Stimulated activated naive CD8-positive, alpha-beta T cell treated with anti-CD3 and anti-CD28 coated beads, Interleukin-15, Interleukin-2, amounts not matched to agents 100 U/mL and 50 U/mL, for 24 hours (primary cell): ENCODE measurements at places on chromosomes 5 and 9.

DNA sequence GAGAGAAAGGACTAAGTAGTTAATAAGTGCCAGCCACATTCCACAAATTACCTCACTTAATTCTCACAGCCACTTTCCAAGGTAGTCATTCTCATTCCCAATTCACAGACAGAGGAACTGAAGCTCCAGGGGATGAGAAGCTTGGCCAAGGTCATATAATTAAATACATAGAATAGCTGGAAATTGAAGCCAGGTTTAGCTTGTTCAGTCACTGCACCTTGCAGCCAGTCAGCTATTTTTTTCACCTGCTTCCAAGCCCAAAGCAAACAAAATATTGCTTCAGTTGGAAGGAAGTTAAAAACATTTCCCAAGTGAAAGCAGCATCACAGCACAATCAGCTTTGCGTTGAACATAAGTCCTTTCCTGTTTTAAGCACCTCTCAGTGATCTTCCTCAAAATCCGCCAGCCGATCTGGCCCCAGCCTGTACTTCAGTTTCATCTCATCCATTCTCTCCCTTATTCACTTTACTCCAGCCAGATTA lies 4.8 kb downstream of the ALDH1A1 start:
- no peak for DNase-seq

DNA sequence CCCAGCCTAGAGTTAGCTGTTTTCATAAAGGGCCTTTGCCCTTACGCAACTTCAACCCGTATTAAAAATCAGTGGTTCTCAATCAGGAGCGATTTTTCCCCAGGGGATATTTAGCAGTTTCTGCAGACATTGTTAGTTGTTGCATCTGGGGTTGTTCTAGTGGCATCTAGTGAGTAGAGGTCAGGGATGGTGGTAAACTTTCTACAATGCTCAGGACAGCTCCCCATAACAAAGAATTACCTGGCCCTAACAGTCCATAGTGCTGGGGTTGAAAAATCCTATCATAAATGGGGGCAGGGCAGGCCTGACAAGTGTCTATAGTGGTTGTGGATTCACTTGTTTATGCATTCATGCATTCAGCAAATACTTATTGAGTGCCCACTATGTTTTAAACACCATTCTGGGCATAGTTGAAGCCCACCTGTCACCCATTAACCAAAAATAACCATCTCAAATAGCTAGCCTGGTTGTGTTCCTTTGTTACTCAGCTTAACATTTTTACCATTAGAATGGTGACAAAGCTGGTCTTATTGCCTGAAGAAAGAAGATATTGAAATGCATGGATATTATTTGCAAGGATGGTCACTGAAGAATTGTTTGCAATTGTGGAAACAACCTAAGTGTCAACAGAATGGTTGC lies 15.9 kb upstream of the FGF1 start:
- DNase-seq, result no peak

DNA sequence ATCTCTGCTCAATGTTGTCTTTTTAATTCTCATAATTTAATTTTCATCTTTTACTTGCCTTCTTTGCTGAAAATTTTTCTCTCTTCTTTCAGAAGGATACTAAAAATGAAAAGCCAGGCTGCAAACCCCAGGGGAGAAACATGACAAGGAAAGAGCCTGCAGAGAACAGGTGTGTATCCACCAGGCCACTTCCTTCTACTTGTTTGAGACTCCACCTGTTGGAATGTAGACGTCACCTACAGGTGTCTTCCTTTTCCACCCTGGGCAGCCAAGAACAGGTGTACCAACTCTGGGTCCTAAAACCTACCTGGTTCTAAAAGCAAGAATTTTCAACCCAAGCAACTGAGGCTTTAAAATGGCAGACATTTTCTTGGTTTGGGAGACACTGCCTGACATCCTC lies 166.8 kb downstream of the ATP10B start:
- no peak for DNase-seq

DNA sequence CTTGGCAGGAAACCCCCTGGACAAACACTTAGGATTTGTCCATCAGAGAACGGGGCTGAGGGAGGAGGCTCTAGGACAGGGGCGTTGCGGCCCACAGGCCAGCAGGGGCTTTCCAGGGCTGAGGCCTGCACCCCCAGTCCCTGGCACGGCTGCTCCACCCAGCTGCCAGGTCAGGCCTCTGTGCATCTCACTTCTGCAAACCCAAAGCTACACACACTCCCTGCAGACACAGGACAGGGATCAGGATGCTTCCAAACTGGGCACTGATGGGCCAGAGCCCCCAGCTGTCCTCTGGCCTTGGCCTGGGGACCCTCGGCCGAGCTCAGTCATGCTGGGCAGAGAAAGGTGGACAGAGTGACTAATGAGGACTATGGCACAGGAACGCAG lies 106.2 kb upstream of the SARDH start:
- no peak for DNase-seq

GRCh38 chr5:138955013-138955660 lies 80.0 kb upstream of the LRRTM2 start:
- no peak for DNase-seq

- DNase-seq, result peak; percentile 76
Observed at GRCh38 chr5:64784451-64785025, 15.8 kb downstream of the CWC27 start.

DNA sequence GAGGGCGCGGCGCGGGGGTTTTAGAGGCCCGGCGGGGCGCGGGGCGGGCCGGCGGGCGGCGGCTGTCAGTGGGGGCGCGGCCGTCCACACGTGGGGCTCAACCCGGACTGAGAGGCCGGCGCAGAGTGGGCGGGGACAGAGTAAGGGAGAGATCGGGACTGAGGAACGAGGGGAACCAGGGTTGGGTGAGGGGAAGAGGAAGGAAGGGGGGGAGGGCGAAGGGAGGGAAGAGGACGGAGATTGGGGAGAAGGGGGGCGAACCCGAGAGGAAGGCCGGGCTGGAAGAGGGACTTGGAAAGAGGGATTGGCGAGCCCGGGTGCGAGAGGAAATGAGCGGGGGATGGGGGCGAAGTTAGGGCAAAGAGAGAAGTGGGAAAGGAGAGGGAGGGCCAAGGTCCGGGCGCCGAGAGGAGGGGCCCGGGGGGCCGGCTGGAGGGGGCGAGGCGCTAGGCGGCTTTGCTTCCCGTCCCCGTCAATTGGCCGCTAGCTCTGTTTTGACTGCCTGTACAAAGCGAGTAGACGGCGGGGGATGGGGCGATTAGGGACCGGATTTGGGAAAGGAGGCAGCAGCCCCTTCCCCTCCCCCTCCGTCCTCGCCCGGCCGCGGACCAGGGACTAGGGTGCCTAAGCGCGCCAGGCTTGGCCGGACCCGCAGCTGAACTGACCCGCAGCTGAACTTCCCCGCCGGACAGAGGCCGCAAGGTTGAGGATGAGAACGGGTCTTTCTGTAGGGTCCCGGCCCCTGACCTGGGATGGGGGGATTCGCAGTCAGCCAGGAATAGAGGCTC lies 399 bp upstream of the FBN2 start:
- no peak for DNase-seq

- no peak for DNase-seq
Observed at GRCh38 chr5:31786090-31786631, 147.2 kb downstream of the PDZD2 start.

DNA sequence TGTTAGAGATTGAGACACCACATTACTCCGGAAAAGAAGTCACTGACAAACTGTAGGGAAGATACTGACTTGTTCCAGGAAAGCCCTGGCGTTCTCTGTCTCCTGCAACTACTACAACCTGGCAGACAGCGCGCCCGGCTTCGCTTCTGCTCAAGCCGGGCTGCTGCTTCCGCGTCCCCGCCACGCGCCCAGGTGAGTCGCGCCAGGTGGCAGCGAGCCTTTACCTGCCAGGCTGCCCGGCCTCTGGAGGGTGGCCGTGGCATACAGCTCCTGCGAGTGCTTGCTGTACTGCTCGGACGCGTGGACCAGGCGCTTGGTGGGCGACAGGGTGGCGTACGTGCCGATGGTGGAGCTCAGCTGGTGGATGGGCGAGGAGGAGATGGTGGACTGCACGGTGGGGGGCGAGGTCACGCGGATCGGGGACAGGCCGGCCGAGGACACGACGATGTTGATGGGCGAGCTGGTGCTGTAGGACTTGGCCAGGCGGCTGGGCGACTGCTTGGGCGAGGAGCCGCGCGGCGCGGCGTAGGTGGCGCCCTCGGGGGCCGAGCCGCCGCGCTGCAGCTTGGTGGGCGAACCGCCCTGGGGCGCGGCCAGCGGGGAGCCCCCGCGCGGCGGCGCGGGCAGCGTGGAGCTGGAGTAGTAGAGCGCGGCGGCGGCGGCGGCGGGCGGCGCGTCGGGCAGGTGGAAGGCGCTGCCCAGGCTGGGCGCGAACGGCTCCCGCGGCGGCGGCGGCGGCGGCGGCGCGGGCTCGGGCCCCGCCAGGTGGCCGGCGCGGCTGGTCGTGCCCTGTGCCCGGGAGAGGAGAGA lies 519.6 kb downstream of the CTNND2 start:
- no peak for DNase-seq

DNA sequence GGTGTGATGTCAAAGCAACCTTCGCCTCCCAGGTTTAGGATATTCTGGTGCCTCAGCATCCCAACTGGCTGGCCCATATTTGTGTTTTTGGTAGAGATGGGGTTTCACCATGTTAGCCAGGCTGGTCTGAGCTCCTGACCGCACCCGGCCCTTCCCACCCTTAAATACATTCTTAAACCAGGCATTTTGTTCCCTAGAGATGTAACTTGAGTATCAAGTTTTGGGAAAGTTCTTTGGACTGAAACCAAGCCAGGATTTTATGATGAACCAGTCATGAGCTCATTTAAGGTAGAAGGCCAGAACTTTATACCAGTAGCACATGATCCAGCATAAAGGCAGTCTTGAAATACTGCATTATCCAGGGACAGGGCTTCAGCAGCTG lies 3.5 kb downstream of the RPL7A start:
- DNase-seq, result no peak

GRCh38 chr9:124439086-124439485 lies 11.2 kb upstream of the ADGRD2 start:
- DNase-seq, result no peak

- no peak for DNase-seq
Observed at GRCh38 chr9:87393706-87394230, 103.9 kb upstream of the DAPK1 start.

DNA sequence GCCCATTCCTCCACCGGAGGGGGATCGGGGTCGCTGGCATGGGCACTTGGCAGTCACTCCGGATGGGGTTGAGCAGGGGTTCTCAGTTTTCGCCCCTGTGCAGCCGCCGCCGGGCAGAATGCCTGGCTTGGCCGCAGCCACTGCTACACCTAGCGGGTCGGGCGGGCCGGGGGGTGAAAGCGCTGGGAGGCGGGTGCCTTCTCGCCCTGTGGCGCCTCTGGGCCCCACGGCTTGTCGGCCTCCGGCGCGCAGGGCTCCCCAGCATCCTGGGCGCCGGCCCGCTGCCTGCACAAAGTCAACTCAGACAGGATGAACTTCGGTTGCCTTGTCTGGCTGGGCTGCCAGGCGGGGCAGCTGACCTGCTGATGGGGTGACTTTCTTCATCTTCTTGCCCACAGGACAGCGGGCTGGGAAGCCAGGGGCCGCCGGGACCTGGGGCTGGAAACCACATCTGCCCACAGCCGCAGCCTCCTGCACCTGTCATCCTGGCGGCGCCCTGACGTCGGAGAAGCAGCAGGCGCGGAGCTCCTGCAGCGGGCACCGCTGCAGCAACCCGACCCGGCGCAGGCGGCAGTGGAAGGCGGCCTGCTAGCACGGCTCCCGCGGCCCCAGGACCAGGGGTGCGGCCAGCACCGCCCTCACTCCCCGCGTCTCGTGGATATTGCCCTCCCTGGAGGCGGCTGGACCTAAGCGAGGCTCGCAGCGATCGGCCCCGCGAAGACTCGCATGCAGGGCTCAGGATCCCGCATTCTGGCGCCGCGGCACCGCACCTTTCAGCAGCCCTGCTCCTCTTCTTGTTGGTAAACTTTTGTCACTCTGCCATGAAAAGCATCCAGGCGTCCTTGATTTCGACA lies 1.3 kb upstream of the ANKRD18A start:
- DNase-seq, result peak; percentile 43

DNA sequence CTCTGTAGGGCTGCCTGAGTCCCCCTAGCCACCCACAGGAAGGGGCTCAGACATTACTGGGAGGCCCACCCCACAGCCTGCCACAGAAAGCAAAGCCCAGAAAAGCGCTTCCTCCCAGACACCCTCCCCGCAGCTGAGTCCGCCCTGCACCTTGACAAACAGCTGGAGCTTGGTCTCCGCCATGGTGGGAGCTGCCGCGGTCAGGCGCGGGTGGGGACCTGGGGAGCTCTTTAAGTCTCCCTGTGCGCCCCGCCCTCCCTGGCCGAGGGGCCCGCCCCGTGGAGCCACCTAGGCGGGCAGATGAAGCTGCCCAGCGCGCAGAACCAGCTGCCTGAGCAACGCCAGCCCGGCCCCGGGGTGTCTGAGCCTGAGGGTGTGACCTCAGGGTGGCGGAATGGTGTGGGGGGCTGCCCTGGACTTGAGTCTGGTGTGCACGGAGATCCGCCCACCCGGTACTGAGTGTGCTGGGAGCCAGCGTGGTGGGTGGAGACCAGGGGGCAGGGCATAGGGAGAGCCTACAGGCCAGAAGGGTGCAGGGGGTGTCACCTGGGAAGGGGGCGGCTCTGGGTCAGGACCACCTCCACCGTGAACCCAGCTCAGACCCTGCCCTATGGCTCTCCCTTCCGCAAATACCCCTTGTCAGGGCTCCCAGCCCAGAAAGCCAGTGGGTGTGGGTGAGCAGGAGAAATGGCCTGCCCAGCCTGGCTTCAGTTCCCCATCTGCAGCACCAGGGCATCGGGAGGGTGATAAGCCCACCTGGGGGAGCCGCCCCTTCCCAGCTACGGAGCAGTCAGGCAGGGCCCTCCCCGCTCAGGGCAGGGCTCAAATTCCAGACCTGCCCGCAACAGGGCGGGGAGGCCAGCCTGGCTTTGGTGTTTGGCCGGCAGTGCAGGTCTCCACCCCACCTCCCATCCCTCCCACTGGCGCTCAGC lies at the start of gene CLIC3:
TSS of gene CLIC3 (minus strand) at position 208 of the 932 bp plus-strand sequence. CDS start at position 183, 25 bp downstream.
- DNase-seq, result peak; percentile 55

DNA sequence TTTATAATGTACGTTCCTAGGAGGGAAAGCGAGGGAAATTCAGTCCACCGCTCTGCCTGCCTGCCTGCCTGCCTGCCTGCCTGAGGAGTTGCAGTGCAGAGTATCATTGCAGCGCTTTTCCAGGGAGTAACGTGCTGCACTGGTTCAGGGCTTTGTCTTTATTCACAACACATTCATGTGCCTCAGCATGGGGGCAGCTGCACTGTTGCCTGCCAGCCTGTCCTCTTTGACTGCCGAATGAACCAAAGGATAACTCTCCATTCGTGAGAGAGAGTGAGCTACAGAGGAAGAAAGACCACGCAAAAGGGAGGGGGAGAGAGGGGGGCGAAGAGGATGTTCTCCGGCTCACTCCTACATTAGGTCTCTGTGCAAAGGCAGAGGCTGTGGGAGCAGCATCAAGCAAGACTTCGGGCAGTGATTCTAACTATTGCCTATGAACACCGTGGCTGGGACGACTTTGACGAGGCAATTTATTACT lies 791.2 kb downstream of the MAT2B start:
- DNase-seq, result no peak

DNA sequence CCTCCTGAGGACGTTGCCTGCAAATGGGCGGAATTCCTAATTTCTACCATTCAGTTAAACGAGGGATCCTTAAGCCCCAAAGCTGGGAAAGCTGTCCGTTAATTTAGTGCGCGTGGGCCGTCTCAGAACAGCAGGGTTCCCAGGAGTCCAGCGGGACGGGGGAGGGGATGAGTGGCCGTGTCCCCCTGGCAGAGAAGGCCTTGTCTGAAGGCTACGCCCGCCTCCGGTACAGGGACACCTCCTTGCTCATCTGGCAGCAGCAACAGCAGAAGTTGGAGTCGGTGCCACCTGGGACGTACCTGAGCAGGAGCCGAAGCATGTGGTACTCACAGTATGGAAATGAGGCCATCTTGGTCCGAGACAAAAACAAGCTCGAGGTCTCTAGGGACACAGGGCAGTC lies 1.3 kb downstream of the BRD3OS start:
- no peak for DNase-seq
